Psoas muscle (tissue), 8 donors: ENCODE measurements at places on chromosomes 2 and 18. TPM values are rescaled to one million over a fixed set of nuclear protein-coding genes. Genes with fewer than 3 reads are reported as not detected.

Gene ELOA2
- total RNA-seq, result not detected

Gene LCT
- total RNA-seq, result not detected

Gene PLA2R1
- total RNA-seq, result 0.59 TPM

Gene ASNSD1
- total RNA-seq, result 66.0 TPM

Gene RNF125
- total RNA-seq, result 4.2 TPM

Gene RAB6D
- total RNA-seq, result not detected

Gene SH3RF3
- 8.3 TPM for total RNA-seq

Gene NYAP2
- total RNA-seq, result 3.9 TPM

Gene EPG5
- total RNA-seq, result 15.5 TPM

Gene C2orf66
- not detected for total RNA-seq

DNA sequence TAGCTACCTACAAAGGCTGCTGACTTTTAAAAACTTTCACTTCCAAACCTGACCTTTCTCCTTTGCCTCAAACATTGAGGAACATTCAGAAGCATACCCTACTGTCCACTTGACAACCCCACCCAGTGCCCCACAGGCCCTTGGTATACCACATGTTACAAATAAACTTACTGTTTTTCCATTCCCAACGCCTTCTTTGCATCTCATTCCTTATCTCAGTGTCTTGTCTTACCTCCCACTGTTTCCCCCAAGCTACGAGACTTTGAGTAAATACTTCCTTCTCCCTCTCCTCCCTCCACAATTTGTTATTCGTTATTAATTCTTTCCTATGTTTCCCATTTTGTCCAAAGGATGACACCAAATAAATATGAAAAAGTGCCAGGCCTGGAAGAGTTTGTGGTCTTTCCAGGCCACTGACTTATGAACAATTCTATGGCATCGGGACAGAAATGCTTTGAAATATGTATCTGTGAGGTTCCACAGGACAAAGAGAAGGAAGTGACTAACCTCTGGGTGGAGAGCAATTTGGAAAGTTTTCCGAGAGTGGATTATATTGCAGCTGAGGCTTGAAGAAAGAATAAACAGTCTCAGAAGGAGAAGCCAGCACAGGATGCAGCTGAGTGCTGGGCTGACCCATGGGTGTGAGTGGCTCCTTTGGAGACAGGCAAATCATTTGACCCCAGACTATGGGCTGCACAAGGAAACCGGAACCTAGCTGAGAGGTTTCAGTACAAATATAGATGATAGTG, 409.0 kb downstream of the LPIN1 start:
- no peak overlapping the region for H3K27ac ChIP-seq
- peak; percentile 68 for DNase-seq
- H3K27me3 ChIP-seq, result no peaks in the 10 kb centered on the region
- H3K4me1 ChIP-seq, result no peaks in the 10 kb centered on the region
- H3K4me3 ChIP-seq, result no peak overlapping the region

DNA sequence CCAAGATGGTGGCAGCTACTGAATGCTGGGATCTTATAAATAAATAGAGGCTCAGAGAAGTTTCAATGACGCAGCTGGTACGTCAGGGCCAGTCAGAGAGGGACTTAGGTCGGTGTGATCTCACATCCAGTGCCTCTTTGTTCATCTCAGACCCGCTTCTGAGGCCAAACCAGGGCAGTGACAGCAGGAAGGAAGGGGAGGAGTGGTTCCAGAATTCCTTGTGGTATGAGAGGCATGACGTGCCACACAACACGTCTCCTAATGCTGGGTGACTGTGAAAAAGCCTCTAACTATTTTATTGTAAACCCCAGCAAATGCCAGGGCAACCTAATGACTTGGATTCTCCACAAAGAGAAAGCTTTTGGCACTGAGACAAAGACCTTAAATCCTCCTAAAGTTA, 423.3 kb downstream of the LPIN1 start:
- no peaks in the 10 kb centered on the region for H3K27me3 ChIP-seq
- H3K36me3 ChIP-seq, result no peaks in the 10 kb centered on the region
- DNase-seq, result peak; percentile 35
- no peak overlapping the region for H3K4me3 ChIP-seq
- H3K27ac ChIP-seq, result peak overlapping the region; percentile 62

- H3K36me3 ChIP-seq, result no peaks in the 10 kb centered on the region
- no peak for DNase-seq
- peaks cover 54% of the 10 kb centered on the region for H3K4me1 ChIP-seq
- H3K27me3 ChIP-seq, result no peaks in the 10 kb centered on the region
These were observed 232.6 kb downstream of the LDLRAD4 start for GRCh38 chr18:13451213-13451540.

DNA sequence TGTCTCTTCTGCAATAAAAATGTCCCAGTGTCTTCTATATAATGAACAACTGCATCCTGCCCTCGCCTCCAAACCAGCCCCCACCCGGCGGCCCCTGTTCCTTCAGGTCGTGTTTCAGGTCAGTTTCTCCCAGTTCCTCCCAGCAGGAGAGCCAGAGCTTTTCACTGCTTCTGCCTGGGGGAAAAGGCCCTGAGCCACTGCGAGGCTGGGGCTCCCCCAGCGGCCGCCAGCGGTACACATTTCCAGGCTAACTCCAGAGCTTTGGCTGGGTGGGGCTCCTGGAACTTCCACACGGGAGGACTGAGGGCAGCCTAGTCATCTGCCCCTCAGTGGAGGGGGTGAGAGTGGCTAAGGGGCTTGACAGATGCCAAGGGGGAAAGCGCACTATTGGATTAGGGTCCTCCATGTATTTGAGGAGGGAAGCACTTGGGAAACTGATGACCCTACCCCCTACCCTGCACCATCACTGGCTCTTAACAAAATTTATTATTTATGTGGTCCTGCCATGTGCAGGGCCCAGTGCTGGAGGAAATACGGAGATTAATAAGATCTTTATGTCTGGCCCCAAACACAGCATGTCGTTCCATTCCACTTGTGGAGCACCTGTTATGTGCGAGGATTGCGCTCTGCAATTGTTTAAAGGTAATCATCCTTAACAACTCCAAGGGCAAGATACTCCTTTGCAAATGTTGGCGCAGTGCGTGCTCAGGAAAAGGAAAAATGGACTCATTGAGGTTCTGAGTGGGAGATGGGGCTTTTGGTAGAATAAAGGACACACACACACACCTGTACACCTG, 17.3 kb upstream of the CYS1 start:
- peak; percentile 77 for DNase-seq
- no peak overlapping the region for H3K4me3 ChIP-seq
- H3K4me1 ChIP-seq, result no peaks in the 10 kb centered on the region
- H3K27ac ChIP-seq, result no peak overlapping the region
- H3K27me3 ChIP-seq, result peaks cover 3% of the 10 kb centered on the region

DNA sequence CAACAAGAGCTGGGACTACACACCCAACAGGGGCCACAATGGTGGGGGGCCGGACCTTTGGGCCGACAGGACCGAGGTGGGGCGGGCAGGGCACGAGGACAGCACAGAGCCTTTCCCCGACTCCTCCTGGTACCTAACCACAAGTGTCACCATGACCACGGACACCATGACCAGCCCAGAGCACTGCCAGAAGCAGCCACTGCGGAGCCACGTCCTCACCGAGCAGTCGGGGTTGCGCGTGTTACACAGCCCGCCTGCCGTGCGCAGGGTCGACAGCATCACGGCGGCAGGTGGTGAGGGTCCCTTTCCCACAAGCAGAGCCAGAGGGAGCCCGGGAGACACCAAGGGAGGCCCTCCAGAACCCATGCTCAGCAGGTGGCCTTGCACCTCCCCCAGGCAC, 119.5 kb downstream of the MTCL1 start:
- H3K4me3 ChIP-seq, result no peak overlapping the region

DNA sequence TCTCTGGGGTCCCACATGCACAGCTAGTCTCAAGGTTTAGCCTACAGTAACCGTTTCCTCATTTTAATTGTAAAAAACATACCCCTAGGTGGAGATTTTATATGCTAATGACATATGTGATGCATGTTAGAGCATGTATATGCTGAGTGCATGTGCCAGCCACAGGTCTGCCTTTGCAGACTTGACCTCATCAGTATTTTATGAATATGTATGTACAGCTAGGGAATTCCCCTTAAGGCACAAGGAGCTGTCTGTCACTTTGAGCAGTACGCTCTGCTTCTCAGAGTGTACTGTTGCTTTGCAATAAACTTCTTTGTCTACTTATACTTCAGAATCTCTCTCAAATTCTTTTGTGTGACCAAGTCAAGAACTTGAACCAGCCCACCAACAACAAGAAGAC, 131.2 kb upstream of the ERBB4 start:
- no peak overlapping the region for H3K27ac ChIP-seq
- H3K27me3 ChIP-seq, result no peaks in the 10 kb centered on the region
- no peaks in the 10 kb centered on the region for H3K4me1 ChIP-seq
- no peaks in the 10 kb centered on the region for H3K36me3 ChIP-seq

- H3K36me3 ChIP-seq, result peaks cover 21% of the 10 kb centered on the region
- peak overlapping the region; percentile 80 for H3K27ac ChIP-seq
- H3K27me3 ChIP-seq, result no peaks in the 10 kb centered on the region
- no peak overlapping the region for H3K4me3 ChIP-seq
These were observed 11.7 kb downstream of the COPS8 start for GRCh38 chr2:237097326-237097910.

- H3K27me3 ChIP-seq, result no peaks in the 10 kb centered on the region
- H3K27ac ChIP-seq, result no peak overlapping the region
- H3K4me1 ChIP-seq, result no peaks in the 10 kb centered on the region
- no peaks in the 10 kb centered on the region for H3K36me3 ChIP-seq
These were observed 101.8 kb downstream of the DAW1 start for GRCh38 chr2:227973241-227973640.

- H3K36me3 ChIP-seq, result no peaks in the 10 kb centered on the region
- no peak overlapping the region for H3K27ac ChIP-seq
- no peaks in the 10 kb centered on the region for H3K4me1 ChIP-seq
- DNase-seq, result no peak
- no peaks in the 10 kb centered on the region for H3K27me3 ChIP-seq
These were observed 97.8 kb downstream of the VSNL1 start for GRCh38 chr2:17638196-17638743.

GRCh38 chr2:82239176-82239575, 1934.6 kb upstream of the LRRTM1 start:
- H3K4me3 ChIP-seq, result no peak overlapping the region
- no peaks in the 10 kb centered on the region for H3K27me3 ChIP-seq
- DNase-seq, result no peak
- H3K27ac ChIP-seq, result no peak overlapping the region

DNA sequence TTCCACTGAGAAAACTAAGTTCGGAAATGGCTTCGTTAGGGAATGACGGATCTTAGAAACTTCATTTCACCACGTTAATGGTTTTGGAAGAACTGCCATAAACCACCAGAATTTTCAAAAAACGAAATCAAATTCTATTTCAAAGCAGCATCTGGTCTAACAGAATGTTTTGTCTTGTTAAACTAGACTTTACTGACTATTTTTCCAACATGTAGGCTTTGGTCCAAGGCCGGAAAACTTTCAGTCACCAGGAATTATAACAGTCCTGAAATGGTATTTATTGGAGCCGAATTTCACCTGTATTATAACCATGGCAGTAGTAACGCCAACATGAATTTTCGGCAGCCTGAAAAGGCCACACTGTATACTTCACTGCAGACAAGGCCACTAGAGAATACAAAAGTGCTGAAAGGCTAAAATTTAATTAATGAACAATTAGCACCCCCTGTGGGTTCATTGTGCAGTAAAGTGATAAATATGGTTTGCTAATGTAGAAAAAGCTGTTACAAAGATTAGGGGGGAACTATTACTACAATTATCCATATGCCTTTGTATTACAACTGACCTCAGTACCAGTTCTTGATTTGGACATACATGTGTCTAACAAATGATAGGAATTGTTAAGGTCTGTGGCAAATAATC, 116.4 kb downstream of the ZNF521 start:
- peaks cover 22% of the 10 kb centered on the region for H3K4me1 ChIP-seq
- no peak overlapping the region for H3K4me3 ChIP-seq
- no peak for DNase-seq
- H3K27me3 ChIP-seq, result no peaks in the 10 kb centered on the region
- no peak overlapping the region for H3K27ac ChIP-seq
- H3K36me3 ChIP-seq, result no peaks in the 10 kb centered on the region
